ENCODE measurements at places on chromosomes 5 and 9.
A peak's percentile ranks its signal among the peaks of the same experiment; 100 is the strongest.

DNA sequence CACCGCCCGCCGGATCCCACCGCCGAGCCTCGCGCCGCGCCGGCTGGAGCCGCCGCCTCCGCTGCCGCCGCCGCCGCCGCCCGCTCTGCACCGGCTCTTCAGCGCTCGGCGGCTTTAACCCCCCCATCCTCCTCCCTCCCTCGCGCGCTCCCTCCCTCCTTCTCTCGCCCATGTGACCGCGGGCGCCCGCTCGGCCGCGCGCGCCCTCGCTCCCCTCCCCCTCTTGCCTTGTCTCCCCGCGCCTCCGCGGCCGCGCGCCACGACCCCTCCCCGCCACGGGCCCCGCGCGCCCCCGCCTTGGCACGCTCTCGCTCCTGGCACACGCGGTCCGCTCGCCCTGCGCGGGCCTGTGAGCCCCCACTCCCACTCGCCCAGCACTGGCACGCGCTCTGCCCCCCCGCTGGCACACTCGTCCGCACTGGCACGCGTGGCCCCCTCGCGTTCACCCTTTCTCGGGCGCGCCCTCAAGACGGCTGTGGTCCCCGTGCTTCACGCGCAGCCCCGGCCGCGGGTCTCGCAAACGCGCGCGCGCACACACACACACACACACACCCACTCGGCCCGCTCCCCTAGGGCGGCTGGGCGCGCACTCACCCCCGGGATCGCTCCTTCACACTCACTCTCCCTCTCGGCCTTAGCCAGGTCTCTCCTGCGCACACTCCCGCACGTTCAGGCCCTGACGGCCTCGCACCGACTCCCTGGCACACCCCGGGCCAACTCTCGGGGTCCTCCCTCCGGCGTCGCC, at the start of gene CNTFR:
CNTFR (minus strand) TSS at position 89 of the 745 bp plus-strand sequence. CDS start 20,743 bp downstream, outside the sequence.
- no peak for DNase-seq

- peak; percentile 34 for DNase-seq
These were observed at the start of gene DNM1 for GRCh38 chr9:128203024-128203706. TSS of gene DNM1 (plus strand) at chr9:128203379. CDS start at chr9:128203471, 92 bp downstream.

DNA sequence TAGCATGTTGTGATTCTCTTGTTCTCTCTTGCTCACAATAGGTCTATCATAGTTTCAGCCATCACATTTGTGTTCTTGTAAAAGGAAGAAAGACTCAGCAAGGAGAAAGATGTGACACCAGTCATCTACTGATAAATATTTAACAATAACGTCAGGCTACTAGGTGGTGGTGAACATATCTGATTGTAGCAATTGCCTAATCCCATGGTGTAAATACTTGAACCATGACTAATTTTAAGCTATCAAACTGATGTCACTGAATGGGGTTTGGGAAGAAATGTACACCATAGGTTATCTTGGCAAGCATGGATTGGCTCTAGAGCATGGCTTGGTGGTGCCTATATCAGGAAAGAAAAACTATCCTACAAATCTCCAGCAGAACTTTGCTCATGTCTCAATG, 16.6 kb downstream of the DMRTA1 start:
- no peak for DNase-seq

- DNase-seq, result no peak
These were observed 42.7 kb downstream of the SCGB3A1 start for GRCh38 chr5:180548563-180548962.

DNA sequence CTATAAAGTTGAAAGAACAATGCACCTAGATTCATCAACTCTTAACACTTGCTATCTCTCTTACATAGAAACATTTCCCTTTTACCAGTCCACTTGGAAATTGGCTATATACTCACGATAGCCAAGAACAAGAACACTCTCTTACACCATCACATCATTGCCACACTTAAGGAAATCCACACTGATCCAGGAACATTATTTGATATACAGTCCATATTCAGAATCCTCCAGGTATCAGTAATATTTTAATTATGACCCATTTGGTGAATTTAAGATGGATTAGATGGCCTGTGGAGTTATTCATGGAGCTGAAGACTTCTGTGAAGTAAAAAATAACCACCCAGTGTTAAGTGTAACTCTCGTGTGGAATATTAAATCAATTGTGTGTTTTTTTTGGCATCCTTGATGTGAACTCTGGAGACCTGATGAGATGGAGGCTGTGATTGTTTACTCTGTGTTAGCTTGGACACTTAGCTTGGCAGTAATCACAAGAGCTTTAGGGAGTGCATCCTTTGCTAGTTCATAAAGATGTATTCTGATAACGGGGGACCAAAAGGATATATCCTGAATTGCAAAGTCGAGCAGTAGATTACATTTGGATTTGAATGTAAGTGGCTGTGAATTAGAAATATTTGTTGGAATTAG, 52.0 kb upstream of the ABL1 start:
- DNase-seq, result no peak

DNA sequence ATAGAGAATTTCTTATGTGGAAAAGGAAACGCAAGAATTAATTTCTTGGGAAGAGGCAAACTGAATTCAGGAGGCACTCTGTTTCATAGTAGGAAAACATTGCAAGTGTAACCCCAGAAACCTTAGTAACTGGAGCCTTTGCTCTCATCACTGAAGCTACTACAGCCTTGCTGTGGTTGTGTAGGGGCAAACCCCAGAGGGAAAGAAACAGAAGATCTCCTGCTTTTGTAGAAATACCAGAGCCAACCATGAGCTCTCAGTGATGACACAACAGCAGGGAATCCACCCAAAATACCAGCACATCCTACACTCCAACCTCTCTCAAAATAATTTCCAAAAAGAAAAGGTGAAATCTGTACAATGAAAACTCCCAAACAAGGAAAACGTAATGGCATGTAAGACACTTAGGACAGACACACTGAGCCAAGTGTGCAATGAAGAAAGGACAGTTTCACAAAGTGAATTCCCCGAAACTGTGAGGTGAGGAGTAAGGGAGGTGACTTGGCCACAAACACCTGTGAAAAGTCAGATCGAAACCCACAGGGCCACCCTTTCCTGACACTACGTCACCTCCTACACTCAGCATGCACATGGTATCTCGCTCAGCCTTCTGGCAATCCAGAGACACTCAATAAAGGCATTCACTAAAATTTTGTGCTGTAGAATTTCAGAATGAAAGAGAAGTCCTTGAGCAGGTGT, 8.5 kb upstream of the ACSL6 start:
- no peak for DNase-seq

DNA sequence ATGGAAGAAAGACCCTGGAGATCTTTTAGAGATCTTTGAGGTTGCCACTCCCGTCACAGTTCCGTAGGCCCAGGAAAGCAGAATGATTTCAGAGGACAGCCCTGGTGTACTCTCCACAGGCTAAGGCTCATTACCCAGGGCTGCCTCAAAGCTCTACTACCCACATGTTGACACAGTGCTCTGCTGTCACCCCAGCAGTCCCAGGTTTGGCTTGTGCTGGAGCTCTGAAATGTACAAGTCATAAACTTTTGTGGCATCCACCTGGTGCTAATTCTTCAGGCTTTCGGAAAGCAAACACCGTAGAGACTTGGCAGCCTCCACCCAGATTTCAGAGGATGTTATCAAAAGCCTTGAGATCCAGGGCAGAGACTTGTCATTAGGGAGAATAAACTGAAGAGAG, 136.5 kb downstream of the MTRR start:
- DNase-seq, result no peak

GRCh38 chr5:56088967-56089829, 94.4 kb upstream of the IL6ST start:
- no peak for DNase-seq

GRCh38 chr5:109408991-109409843, 557 bp downstream of the PJA2 start:
- peak; percentile 41 for DNase-seq

DNA sequence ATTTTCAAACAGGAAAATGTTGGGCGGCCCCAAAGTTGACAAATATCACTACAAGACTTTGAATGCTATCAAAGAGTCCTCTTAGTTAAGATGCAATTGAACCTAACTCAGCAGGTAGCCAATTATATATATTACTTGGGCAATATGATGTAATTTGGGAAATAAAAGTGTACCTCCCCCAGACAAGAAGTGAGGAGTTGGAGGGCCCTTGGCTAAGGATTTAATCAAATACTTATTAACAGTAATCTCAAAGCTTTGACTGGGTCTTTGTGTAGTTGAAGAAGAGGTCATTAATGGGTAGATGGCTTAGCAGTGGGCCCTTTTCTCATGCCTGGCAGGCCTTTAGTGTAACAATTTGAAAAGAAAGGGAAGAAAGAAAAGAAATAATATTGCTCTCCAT, 599.0 kb downstream of the CSNK1G3 start:
- no peak for DNase-seq

DNA sequence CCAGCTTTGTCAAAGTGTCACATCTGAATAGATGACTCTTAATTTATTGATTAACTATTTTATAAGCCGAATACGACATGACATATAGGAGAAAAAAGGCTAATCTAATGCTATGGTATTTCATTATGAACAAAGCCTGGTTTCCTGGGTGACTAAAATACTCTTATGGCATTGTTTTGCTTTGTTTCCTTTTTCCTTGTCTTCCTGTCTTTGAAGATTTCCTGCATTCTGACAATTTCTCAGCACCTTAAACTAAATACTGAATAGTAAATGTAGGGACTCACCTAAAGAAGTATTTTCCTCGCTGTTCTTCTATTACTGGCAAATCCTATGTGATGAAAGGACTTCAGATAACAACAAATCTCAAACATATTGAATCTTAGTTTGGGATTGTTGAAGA, 1284.5 kb downstream of the EFNA5 start:
- DNase-seq, result no peak

DNA sequence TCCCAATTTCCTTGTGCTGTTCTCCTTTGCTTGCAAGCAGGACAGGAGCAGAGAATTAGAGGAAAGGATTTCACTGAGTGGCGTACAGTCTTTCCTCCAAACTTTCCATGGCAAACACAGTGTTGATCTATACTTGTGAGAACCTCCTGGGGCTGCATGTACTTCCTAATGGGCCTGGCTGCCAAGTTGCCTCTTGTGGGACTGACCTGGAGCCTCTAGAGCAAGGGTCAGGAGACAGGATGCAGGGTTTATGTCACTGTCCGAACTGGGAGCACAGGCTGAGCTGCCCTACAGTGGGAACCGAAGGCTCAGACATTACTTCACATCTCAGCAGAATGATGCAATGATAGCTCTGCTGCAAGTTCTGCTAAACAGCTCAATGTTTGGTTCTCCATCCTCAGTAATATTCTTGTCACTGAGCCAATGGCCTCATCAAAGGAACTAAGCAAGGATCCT, 102.3 kb downstream of the ENC1 start:
- no peak for DNase-seq

DNA sequence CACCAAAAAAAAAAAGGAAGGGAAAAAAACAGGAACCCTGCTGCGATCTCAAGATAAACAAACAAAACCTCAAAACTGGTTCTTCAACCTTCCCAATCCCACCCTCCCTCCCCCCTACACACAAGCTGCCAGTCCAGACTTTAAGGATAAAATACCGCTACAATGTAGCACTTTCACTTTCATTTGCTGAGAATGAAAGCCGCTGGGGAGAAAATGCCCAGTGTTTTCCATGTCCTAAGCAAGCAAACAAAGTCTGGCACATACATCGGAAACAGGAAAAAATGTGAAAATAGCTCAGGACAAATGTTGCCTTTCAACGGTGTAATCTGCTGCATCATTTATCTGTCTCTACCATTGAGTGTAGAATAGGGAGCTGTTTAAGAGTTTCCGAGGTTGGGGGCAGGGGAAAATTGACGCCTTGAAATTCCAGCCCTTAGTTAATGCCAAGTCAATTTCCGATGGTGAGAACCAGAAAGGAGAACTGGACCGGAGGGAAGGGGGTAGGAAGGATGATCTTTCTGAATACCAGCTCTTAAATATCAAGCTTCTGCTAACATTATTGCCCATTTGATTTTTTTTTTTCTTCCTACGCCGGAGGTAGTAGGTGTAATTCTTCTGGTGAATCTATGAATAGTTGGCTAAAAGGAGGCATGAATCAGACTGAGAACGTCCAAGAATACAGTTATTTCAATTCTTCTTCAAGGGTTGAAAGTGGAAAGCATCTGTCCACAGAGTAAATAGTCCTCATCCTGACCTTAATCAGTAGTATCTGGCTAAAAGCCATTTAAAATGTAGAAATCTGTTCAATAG, 1.2 kb upstream of the ADAMTS6 start:
- DNase-seq, result no peak

GRCh38 chr9:105886136-105886535, 191.8 kb downstream of the TMEM38B start:
- no peak for DNase-seq

DNA sequence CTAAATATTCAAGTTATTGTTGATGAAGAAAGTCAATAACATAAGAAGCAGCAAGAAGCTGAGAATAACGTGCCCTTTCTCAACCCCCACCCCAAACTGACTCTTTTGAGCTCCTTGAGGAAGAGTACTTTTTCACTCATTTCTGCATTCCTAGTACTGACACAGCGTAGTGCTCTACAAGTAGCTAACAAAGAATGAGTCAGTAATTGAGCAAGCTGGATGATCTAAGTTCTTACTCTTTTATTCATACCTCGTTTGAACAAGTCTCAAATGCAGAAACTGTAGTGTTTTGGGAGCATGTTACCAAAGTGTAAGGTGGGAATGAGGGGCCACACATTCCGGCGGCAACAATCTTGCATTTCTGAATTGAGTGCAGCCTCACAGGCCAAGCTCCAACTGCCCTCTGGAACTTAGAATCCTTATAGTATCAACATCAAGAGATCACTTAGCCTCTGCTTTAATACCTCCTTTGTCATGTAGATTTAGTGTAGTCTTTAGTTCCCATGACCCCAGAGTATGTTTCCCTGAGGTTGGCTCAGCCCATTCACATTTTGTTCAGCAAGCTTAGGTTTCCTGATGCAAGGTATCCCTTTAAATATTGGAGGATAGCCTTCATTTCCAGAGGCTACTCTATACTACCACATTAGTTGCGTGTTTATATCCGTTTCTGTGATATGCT, 152.0 kb downstream of the PRR16 start:
- DNase-seq, result no peak

GRCh38 chr9:101397746-101398067, 711 bp downstream of the MRPL50 start:
- DNase-seq, result no peak

GRCh38 chr9:131198041-131198715, 72.8 kb downstream of the NUP214 start:
- no peak for DNase-seq

- no peak for DNase-seq
These were observed 72.4 kb upstream of the ICE1 start for GRCh38 chr5:5350101-5350500.
